NCI-H774 (cell line): ENCODE measurements at places on chromosomes 4 and X.

DNA sequence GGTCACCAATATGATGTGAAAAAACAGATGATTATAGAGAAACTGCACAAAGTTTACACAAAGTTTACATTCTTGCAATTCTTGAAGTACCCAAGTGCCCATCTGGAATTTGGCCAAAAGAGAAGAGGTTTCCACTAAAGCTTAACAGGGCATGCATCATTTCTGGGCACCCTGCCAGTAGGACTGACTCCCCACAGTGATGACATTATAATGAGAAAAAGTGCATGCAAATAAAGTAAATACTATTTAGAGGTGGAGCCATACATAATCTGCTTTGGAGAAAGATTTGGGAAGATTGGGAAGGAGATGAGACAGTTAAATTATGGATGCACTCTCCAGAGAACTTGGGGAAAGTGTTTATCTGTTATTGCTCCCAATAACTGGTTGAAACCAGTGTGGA is 93.7 kb upstream of the TRPC3 start:
- DNase-seq = peak; percentile 12

DNA sequence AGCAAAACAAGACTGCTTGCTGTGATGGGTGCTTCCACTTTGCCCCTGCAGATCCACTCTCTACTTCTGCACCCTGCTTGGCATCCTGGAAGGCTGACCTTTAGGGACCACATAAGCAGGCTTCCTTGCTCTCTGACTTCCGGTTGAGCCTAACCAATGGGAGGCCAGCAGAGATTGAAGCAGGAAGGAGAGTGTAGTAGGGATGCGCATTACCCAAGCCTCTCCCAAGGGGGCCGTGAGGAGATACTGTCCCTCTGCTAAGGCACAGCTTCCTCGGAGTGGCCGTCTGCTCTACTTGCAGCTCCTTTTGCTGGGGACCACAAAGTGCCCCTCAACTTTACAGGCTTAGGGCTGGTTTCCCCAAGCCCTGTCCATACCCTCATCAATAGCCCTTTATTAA is 624.3 kb upstream of the TENM3 start:
- DNase-seq = no peak

GRCh38 chr4:76755756-76756155 is 142.2 kb downstream of the SOWAHB start:
- DNase-seq = no peak

DNA sequence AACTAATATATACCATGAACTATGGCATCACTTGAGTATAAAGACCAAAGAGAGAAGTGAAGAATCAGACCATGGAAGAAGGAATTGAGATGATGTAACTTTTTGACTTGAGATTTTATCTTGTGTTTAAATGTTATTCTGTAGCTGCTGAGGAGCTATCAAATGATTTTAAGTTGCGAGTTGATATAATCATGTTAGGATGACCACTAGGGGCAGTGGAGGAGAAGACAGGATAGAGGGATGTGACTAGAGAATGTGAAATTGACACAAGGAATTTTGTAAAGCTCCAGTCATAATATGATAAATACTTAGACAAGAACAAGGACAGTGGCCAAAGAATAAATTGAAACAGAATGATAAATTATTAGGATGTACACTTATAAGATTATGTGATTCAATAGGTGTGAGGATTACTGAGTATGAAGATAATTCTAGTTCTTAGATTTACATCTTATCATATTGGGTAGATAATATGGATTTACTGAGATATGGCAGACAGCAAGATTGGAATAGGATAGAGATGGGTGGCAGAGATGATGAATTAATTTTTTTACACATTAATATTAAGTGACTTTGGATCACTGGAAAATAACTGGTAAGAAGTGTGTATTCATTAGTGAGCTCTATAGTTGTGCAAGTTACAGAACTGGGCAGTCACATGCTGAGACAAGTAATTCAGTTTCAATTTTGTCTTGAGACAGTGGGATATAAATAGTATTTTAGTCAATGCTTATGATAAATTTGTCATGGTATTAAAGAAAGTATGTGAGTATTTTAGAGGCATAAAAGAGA is 816.0 kb upstream of the PCDH10 start:
- no peak for DNase-seq
